ENCODE measurements at places on chromosomes 3 and 15.

GRCh38 chr3:3503411-3503810 lies 295.8 kb upstream of the LRRN1 start:
- DNase-seq = no peak

DNA sequence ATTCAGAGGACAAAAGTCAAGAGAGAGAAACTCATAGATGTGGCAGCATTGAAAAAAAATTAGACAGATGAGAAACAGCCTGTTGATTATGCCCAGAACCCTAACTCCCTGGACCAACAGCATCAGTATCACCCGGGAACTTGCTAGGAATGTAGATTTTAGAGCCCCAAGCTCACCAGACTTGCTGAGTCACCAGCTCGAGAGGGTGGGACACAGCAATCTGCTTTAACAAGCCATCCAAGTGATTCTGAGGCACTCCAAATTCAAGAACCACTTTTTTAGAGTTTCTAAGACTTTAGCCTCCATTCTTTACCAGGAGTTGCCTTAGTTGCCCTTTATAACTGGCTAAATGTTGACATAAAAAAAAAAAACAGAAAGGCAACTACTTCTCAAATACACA lies 70.9 kb downstream of the CGGBP1 start:
- no peak for DNase-seq

- no peak for DNase-seq
Measured at GRCh38 chr3:101158374-101158773, 162.0 kb downstream of the IMPG2 start.

GRCh38 chr3:138941259-138941885 lies 5.6 kb downstream of the FOXL2 start:
- no peak for DNase-seq

DNA sequence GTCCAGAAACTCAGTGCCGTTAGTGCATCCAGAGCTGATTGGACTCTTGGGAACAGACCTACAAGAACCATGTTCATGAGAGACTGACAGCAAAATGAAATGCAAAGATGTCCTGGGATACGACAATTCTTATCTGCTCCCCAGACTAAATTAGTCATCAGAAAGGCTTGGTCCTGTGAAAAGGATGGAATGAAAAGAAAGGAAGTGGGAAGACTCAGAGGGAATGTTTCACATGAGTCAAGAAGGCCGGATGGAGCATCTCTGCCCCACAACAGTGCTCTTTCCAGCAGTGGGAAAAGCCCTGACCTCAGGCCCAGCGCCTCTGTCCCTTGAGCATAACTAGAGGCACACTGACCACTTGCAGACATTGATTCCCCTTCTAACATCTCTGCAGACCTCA lies 39.3 kb upstream of the UACA start:
- DNase-seq = no peak

GRCh38 chr3:197149528-197149927 lies 119.9 kb upstream of the MELTF start:
- DNase-seq = no peak

DNA sequence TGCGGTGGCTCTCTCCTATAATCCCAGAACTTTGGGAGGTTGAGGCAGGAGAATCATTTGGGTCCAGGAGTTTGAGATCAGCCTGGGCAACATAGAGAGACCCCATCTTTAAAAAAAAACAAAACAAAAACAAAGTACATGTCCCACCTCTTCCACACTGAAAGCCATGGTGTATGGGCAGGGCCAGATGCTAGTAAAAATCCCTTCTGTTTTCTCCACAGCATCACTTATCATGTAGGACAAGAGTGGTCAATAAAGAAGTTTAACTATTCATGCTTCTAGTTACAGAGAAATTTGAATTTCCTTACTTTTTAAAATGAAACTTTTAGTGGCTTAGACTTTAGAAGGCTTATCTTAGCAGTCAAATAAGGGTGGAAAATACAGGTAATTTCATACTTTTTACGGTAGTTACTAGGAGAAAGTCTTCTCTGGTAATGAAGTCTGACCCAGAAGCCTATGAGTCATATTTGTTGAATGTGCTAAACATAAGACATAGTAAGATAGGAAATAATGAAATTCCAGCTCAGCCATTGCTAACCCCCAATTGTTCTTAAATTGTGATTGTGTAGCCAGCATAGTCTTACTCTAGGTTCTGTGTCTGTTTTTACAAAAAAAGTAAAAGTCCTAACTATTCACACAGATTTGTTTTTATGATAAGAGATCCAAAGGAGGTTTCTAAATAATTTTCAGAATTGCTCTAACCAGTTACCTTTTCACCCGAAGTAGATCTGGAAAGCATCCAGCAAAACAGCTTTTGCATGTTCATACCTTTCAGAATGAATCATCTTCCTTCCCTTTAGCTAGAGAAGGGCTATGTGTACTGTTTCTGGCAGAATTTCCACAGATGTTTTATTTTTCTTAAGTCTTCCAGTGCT lies 16.4 kb upstream of the ZNF609 start:
- no peak for DNase-seq

DNA sequence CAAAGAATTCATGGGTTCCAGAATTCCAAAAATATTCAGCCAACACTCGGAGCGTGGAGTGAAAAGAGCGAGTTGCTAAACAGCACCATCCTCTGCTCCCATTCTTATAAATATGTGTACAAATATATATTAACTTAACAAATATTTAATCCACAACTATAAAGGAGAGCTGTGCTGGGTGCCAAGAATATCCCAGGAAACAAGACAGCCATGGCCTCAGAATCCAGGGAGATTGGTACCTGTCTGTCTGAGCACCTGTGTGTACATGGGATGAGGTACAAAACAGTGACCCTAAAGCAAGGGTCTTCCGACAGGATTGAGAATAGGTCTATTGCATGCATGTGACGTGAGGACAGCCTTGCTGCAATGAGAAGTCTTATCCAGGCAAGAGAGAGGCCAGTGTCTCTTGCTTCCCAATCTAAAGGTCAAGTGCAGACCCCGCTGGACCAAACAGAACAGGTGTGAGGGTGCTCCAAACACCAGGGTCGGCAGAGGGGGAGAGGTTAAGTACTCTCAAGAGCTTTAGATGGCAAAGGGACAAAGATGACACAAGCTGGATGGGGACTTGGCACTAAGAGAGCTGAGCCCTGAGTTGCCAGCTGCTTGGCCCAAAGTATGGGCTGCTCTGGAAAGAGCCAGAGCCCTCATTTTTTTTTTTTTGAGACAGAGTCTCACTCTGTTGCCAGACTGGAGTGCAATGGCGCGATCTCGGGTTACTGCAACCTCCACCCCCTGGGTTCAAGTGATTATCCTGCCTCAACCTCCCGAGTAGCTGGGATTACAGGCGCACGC lies 36.2 kb downstream of the HOMER2 start:
- DNase-seq = no peak

DNA sequence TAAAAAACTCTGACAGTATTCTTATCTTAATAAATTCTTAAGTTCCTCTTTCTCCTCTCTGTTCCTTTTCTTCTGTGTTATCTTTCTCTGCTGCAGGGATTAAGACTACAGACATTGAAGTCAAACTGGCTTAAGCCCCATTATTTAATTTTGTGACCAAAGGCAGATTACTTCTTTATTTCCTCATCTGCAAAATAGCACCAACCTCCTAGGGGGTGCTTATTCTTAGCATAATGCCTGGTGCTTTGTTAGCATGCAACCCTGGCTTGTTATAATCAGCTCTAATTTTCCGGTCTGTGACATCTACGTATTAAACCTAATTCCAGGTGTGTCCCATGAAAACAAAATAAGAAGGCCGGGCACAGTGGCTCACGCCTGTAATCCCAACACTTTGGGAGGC lies 23.8 kb downstream of the SEMA6D start:
- DNase-seq = no peak

GRCh38 chr3:14524920-14525660 lies 15.1 kb downstream of the GRIP2 start:
- no peak for DNase-seq

GRCh38 chr15:47987908-47988532 lies 132.8 kb upstream of the SLC24A5 start:
- no peak for DNase-seq

All from activated CD4-positive, CD25-positive, alpha-beta regulatory T cell treated with anti-CD3 and anti-CD28 coated beads, Interleukin-2, amount 50 U/mL, for 72 hours (primary cell).